Stimulated activated CD4-positive, alpha-beta T cell treated with anti-CD3 and anti-CD28 coated beads, TNF-alpha, amount 100 ng/mL, for 24 hours (primary cell): ENCODE measurements at places on chromosomes 6 and 20.

DNA sequence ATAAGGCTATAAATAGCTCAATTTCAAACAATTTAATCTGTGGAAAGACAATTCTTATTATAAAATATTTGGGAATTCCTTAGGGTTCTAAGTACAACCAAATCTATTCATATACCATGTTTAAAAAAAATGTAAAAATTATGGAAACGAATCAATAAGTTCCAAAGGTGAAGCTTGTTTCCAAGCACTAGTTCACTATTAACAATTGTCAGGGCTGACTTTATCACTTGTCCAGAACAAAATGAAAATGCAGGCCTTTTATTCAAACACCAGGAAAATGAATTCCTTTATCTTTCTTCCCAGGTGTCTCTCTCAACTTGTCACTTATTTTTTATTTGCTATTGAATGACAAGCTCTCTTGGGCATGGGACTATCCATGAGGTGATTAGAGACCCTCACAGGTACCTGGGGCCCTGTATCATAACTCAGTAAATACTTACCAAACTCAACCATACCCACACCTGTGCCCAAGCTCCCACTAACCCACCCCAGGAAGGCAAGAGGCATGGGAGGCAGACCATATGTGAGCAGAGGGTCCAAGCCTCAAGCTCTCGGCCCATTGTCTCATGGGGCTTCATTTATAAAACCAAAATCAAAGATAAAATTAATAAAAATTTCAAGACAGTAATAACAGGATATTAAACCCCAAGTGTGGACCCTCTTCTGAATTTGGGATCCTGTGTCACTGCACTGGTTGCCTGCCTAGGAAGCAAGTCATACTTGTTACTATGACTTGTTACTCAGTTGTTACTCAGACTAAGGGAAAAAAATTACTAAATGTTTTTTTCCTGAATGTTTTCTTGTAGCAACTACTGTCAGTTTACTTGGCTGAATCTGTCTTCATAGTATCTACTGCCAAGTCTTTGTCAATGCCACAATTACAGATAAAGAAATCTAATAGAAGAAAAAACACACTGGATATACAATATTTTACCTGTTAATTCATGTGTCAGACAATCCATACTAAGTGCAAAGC lies 54.7 kb downstream of the PTPRK start:
- no peak for DNase-seq

DNA sequence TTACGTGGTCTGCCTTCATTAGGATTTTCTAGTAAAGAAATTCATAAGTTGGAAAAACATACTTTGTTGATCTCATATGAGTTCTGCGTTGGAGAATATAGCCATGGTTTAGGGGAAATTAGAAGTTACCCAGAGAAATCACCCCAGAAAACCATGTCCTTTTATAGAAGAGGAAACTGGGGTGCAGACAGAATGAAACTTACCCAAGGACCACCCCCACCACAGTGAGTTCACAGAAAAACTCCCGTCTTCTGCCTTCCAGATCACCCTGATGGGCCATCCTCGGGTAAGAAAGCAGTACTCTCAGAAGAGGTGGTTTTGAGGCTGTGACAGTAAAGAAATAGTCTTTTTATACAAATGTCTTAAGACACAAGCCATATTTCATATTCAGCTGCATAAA lies 25.1 kb upstream of the MAFB start:
- no peak for DNase-seq

GRCh38 chr6:84469144-84469543 lies 241.7 kb upstream of the CEP162 start:
- DNase-seq, result no peak

GRCh38 chr6:40948570-40948969 lies 90.5 kb downstream of the UNC5CL start:
- DNase-seq, result no peak

- DNase-seq, result no peak
These were observed 54.8 kb downstream of the ADGRB3 start for GRCh38 chr6:68689910-68690309.

GRCh38 chr20:25237610-25238318 lies 10.1 kb upstream of the PYGB start:
- peak; percentile 58 for DNase-seq
